ENCODE measurements at places on chromosomes 1 and 21.
A peak's percentile ranks its signal among the peaks of the same experiment; 100 is the strongest.

DNA sequence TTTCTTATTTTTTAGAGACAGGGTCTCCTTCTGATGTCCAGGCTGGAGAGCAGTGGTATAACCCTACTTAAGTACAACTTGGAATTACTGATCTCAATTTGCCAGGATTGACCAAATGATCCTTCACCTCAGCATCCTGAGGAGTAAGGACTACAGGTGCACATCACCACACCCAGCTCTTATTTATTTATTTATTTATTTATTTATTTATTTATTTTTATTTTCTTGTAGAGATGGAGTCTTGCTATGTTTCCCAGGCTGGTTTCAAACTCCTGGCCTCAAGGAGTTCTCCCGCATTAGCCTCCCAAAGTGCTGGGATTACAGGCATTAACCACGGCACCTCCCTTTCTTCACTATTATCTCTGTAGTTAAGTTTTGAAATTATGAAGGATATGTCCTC lies 117.5 kb upstream of the NEGR1 start:
- no peak for DNase-seq

DNA sequence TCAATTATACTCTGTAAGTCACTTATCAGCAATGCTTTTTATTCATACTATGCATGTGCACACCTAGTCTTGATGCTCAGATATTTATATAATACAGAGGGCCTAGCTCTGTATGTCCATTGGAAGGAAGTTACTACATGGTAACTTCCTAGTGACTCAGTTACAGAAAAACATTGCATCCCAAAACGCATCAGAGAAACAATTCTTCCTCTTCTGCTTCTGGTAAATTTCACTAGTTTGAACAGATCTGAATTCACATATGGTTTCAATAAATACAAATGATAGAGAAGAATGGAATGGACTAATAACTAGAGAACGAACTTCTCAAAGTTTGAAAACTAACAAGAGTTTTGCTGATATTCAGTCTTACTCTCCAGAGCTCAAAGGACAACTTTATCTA lies 811.3 kb upstream of the ADGRL2 start:
- DNase-seq: no peak

DNA sequence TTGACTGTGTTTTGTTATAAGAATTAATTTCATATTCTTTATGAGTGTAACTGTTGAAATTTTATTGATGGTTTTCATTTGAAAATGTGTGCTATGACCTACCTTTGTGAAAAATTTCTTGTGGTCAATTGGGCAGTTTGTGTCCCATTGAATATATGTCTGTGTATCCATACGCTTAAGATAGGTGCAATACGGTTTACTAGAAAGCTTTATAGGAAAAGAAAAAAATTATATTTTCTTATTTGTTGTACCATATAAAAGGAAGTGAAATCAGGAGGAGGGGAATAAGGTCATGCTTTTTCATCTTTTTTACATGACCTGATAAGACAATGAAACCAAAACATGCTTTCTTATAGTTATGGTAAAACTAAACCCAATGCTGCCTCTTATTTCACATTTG lies 807.7 kb downstream of the USP25 start:
- peak; percentile 58 for DNase-seq

DNA sequence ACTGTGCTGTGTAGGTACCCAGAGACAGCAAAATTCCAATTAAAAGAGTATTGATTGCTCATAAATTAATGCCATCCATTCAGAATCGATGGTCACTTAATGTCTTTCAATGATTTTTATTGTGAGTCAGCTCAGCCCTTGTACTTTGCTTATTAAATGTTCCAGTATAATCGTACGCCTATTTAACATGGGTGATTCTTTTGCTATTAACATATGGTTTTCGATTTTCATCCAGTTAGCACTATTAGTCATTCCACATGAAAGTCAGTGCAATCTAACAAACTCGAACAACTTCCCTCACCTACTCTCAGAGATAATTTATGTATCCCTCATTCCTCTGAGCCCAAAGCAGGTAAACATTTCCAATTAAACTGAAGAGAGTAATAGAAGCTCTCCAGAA lies 109.6 kb upstream of the APP start:
- no peak for DNase-seq

DNA sequence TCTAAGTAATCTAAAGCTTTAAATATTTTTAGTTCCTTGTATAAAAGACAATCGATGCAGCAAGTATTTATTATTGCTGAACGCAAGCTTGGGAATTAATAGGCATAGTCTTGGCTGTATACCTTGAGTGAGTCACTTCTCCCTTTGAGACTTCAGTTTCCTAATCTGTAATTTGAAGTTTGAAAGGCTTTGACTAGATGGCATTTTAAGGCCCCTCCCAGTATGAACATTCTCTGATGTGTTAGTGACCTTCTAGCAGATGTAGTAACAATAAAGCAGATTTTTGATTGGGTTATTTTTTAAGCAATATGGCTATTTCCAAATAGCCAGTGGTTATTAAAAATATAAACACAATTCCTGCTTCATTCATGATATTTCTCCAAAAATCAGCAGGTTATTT lies 58.2 kb downstream of the DUSP10 start:
- DNase-seq: no peak

- DNase-seq: no peak
Measured at GRCh38 chr1:59568158-59568935, 246.4 kb upstream of the HOOK1 start.

GRCh38 chr1:162956922-162957321 lies 95.9 kb upstream of the CCDC190 start:
- DNase-seq: no peak

GRCh38 chr1:96481409-96481808 lies 240.2 kb upstream of the PTBP2 start:
- no peak for DNase-seq

DNA sequence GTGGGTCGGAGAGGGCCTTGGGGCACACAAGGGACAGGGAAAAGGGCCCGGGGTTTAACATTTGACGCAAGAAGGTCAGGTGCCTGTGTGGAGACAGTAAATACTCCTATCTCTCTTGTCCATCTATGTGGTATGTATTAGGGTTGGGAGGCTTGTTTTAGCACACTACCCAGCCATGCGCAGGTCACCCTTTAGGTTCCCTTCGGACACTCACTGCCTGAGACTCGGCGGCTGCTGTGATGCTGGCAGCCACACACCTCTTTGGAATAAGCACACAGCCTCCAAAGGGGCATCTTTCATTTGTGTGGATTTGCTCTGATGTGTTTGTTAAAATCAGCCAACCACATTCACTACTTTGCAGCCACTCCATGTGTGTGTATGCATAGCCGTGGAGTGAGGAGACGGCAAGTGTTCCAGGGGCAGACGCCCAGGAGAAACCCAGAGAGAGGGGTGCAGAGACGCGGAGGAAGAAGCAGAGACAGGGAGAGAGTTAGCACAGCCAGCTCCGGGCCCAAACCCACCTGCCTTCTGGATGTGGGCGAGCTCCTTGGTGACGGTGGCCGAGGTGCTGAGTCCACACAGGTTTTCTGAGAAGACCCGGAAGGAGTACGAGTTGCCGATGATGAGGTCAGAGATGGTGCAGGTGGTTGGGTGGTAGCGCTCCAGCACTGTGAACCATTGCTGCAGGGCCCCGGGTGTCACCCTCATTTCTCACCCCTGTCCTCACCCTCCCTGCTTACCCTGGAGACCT lies 5.7 kb downstream of the MYBPH start:
- no peak for DNase-seq

GRCh38 chr1:232260861-232261260 lies 369.1 kb downstream of the SIPA1L2 start:
- DNase-seq: no peak

DNA sequence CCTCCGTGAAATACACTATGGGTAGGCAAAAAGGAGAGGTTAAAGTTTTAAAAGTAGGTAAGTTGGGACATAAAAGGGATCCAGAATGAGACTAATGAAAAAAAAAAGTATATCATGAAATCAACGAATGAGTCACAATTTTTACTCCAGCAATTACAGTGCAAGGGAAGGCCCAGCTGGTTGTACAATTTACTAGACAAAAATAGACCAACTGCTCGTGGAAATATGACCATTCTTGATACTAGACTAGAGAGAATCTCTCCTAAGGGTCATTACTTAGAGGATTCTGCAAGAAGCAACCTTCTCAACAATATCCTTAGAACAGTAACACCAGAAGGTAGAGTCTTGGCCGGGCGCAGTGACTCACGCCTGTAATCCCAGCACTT lies 55.1 kb upstream of the EFHD2 start:
- DNase-seq: no peak

DNA sequence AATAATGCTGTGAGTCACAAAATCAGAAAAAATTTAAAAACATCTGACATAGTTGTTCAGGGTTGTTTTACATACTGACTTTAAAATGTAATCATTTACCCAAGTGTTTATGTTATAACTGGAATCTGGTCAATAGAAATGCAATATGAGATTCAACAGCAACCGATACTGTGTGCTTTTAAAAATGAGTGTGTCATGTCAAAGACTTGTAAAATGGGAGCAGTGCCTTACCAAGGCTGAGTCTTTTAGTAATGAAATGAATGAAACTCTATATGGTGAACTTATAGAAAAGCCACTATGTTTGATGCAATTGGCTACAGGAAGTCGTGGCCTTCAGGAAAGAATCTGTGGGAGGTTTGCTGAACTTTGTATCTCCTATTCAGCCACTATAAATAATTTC lies 570.2 kb downstream of the DPYD start:
- DNase-seq: no peak

DNA sequence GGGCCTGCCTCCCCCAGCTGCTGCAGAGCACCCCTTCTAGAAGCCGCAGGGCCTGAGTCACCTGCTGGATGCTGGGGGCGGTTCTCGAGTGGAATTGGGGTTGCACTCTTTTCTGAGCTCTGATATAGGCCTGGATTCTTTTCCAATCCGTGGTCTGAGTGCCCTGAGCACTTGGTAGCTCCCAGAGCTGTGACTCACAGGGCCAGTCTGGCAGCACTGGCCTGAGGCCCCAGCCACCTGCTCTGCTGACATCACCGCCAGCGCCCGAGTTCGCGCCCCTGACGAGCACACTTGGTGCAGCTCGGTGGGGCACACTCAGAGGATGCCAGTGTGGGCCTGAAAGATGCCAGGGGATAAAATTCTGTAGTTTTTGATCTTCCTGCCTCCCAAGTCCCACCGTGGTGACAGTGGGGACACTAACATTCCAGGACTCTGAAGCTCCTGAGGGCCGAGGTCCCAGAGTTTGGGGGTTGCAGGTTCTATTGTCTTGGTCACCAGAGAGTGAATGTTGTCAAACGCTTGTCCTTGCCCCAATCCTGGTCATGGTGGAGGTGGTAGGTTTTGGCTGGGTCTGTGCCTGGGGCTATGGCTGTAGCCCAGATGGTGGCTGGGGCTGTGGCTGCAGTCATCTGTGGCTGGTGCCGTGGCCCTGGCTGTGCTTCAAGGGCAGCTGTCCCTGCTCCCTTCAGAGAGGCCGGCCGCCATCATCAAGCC lies 74.6 kb downstream of the OBSCN start:
- no peak for DNase-seq

Data from OCI-M1 (cell line).